ENCODE measurements at places on chromosomes 7 and 10.

GRCh38 chr10:85421421-85421820 is 945.2 kb downstream of the GRID1 start:
- no peak for DNase-seq

DNA sequence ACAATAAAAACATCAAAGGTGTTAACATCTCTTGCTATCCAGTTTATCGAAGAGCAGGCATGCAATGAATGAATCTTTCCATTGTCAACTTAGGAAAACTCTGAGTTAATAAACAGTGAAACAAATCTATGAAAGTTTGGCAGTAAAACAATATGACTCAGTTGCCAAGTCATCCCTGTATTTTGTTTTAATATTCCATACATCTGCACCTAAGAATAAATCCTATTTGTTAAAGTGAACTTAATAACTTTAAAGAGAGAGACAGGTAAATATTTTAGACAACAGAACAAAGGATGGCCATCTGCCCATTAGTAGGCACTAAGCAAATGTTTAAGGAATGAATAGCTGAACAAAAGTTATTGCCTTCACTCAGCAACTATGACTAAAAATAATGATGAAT is 700.5 kb upstream of the CELF2 start:
- DNase-seq = no peak

DNA sequence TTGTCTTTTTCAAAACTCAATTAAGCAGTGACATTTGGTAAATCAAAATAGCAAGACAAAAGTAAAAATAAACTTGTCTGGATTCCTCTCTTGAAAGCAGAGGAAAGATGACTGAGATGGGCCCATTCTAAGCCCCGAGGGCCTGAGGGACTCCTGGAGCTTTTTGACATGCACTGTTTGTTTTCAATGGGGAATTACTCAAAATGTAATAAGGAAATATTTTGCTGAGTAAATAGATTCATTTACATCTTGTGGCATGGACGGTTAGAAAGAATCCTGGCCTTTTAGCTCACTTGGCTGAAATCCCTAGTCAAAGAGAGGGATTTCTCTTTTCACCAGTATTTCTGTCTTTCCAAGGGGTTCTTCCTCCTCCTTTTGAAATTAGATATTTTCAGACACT is 108.0 kb downstream of the MKX start:
- DNase-seq = no peak

- no peak for DNase-seq
These were observed 6.9 kb downstream of the MYOZ1 start for GRCh38 chr10:73634421-73634820.

GRCh38 chr7:1352656-1353271 is 106.5 kb downstream of the MICALL2 start:
- no peak for DNase-seq
